Right cardiac atrium (tissue), 5 donors: ENCODE measurements at places on chromosomes 3 and 15. TPM values are rescaled to one million over a fixed set of nuclear protein-coding genes. Genes with fewer than 3 reads are reported as not detected.

FAM3D gene
- 0.31 TPM for total RNA-seq

PLIN1 gene
- 1.1 TPM for total RNA-seq

DNA sequence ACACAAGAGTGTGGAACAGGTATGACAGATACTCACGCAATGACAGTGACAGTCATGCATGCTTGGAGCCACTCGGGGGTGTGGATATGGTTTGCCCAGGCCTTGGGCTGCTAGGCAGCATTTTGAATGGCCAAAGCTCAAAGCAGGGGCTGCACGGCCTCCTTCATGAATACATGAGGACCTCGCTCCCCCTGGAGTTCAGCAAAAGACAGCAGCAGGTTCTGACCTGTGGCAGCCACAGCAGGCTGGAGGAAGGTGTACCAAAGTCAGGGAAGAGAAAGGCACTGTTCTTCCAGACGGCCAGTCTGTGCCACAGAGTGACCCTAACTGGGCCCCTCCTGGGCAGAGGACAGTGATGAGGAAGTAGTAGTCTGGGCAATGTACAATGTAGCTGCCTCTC lies 88.2 kb upstream of the C2CD4B start:
- no peak for DNase-seq

GRCh38 chr3:45164056-45164455 lies 17.9 kb upstream of the CDCP1 start:
- no peak for DNase-seq

DNA sequence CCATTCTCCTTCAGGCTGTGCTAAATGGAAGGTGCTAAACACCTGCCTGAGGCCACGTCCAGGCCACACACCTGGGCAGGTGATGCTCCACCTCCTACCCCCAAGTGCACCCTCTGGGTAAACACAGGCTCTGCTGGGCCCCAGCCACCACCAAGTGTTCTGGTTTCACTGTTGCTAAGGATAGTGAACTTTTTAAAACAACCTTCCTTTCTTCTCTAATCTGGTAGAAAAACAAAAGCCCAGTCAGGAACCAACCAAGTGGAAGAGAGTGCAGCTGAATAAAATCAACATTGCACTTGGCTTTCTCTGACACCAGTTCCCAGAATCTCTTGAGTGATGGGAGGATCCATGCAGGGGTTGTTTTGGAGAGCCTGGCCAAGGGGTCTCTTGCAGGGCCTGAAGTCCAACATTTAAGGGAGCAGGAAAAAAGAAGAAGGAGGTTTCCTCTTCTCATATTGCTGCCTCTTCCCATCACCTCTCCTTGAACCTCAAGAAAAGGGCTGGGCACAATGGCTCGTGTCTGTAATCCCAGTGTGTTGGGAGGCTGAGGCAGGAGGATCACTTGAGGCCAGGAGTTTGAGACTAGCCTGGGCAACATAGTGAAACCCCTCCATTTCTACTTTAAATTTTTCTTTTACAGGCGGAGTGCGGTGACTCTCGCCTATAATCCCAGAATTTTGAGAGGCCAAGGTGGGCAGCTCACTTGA lies 26.2 kb upstream of the ATP13A3 start:
- no peak for DNase-seq

DNA sequence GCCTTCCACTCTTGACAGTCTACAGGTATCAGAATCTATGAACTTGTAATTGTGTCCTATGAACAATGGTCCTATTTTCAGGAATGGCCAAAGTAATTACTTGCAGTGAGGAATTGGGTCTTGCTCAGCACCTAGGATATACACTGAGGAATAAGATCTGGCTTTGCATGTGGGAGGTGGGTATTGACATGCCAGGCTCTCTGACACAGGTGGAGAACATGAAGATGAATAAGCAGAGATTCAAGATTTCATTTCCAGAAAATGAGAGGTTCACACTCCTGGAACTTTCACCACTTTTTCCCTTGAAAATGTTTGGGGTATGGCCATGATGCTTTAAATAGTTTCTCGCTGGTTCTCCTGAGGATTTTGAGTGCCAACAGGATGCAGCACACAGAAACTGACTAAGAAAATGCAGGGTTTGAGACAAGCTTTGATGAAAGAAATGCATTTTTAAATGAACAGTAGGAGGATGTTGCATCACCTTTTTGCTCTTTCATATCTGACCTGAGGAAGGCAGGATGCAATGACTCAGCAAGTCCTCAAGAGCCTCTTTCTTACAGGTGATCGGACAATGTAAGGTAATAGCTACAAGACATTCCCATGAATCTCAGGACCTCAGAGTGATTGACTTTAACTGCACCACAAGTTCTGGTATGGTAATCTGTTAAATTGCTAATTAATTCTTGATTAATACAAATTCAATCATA lies 3.7 kb downstream of the HRG start:
- no peak for DNase-seq

DNA sequence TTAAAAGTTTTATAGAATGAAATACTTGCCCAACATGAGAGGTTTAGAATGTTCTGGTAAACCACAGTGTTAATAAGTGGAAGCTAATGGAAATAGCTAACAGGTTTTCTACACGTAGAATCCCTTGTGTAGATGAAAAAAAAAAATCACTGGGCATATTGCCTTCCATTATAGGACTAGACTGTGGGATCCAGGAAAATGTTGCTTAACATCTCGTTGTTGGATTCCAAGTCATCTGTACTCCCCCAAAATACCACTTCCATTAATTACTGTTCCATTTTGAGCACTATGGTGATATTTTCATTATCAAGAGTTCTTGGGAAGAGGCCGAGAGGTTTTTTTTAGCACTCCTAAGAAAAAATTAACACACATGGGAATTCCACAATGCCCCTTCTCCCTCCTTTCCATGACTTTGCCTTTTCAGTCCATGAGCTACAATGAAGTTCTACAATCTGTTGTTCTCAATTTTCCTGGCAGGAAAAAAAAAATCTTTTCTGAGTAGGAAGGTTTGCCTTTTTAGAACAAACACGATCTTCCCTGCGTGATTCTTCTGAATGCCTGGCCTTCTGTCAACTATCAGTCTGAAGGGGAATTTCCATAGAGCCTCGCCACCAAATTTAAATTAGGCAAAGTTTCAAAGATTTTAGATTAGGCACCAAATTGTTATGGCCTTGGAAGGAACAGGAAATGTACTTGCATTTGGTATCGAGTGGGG lies 74.4 kb upstream of the CTDSPL start:
- DNase-seq = no peak

DNA sequence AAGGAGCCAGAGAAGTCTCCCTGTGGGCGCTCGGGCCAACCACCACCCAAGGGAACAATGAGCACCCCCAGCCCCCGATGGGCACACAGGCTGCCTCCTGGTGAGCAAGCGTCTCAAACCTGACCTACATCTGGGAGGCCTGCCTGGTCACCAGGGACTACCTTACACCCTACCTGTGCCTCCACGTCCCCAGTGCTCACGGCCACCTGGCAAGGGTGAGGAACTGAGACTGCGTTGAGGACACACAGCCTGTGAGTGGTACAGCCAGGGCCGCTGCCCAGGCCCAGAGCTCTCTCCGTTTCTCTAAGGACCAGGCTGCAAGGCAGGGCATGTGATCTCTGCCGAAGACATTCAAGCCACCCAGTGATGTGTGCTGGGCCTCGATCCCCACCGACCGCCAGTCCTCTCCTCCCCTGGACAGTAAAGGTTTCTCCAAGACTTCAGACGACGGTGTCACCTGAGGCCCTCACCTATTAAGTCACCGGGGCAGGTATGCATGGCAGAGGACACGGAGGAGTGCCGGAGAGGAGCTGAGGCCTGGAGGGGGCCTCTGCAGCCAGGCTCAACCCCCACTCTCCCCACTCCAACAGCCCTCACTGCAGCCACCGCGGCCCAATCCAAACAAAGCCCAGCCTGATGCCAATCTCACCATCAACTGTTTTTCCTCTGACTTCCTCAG lies 2.8 kb downstream of the GOLGA8A start:
- DNase-seq = no peak

MESP2 gene
- 0.29 TPM for total RNA-seq

DNA sequence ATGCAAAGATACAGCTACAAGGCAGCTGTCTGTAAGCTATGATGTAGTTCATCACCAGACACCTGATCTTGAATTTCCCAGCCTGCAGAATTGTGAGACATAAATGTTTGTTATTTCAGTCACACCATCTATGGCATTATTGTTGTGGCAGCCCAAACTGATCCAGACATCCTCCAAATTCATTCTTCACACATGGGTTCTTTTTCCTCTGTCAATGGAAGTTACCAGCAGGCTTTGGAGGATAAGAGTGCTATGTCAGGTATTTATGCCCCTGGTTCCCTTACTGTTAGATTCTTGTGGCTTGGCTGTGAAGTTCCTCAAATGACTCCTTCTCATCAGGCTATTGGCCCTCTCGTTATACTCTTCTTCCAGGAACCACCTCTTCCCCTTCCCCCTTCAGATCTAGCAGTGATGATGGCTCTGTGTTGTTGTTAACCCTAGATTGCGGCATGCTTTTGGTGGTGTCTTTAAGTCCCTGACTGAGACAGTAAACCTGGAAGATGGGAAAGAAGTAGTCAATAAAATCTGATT lies 91.0 kb upstream of the CHMP2B start:
- DNase-seq = no peak

SMCO1 gene
- 28.4 TPM for total RNA-seq

GOLGA6L4 gene
- 1.4 TPM for total RNA-seq

GRCh38 chr3:178042376-178042775 lies 493.9 kb upstream of the KCNMB2 start:
- no peak for DNase-seq

MST1R gene
- 2.4 TPM for total RNA-seq

- peak; percentile 71 for DNase-seq
These were observed 844 bp downstream of the NR2F2 start for GRCh38 chr15:96331144-96331944.

GRCh38 chr15:27707257-27707656 lies 391.9 kb downstream of the OCA2 start:
- DNase-seq = no peak

GRCh38 chr3:142272200-142272891 lies 47.0 kb upstream of the GK5 start:
- no peak for DNase-seq

DNA sequence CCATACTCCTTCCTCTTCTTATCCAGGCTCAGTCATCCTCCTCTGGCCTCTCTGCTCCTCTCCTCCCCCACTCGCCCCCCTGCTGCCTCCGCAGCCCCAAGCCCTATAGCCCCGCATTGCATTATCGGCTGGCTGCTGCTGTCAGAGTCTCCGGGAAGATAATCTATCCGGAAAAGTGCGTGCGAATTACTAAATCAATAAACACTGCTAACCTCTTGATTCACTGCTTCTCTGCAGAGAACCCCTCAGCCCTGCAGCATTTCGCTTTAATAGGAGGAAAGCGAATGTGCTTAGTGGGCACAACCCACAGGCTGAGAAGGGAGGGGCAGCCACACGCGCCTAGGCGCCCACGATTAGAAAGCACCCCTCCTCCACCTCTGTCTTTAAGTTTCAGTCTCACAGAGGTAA lies 167.6 kb downstream of the ABHD5 start:
- DNase-seq = no peak

GRCh38 chr15:85116066-85116465 lies 134.4 kb downstream of the PDE8A start:
- no peak for DNase-seq

RPL39L gene
- total RNA-seq = 7.0 TPM

CHP1 gene
- 114 TPM for total RNA-seq

DNA sequence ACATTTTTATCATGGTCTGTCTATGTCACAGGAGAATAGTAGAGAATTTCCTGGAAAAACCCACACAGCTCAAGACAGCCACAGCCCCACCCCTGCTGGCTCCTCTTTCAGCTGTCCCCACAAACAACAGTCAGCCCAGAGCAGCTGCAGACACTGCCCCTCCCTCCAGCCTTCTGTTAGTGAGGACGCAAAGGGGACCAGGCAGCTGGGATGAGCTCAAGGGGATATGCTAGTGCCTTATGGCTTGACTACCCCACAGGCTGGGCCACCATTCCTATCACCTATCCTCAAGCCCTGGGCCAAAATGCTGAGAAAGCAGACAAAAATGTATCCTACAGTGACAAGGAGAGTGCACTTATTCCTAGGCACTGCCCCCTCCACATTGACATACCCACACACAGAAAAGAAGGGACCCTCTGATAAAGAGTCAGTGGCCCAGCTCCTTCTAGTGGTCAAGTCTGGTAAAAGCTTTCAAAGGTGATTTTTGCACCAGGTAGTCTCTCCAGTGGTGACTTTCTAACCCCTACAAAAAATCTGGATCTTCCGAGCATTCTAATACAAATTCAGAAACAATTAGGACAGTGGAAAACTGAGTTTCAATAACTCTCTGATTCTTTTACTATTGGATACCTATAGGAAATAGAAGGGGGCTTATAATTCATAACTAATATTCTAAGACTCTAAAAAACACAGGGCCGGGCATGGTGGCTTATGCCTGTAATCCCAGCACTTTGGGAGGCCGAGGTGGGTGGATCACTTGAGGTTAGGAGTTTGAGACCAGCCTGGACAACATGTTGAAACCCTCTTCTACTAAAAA lies 3.0 kb upstream of the MAP1A start:
- DNase-seq = peak; percentile 81

DNA sequence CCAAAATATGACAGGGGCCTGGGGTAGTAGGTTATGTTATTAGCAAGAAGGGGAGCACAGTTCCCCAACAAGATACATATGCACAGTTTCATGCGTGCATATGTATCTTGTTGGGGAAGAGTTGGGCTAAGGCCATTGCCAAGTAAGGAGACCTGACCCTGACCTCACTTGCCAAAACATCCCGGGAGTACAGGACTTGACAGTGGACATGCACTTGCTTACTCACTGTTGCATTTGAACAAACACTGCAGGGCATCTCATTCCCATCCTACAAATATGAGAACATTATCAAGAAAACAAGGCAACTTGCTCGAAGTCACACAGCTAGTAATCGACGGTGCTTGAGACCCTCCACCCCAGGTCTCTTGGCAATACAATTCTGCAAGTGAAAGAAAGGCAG lies 4.8 kb upstream of the CAMP start:
- DNase-seq = no peak

- no peak for DNase-seq
These were observed 375.6 kb downstream of the CTNNB1 start for GRCh38 chr3:41574900-41575299.

VEPH1 gene
- total RNA-seq = 0.26 TPM

DNA sequence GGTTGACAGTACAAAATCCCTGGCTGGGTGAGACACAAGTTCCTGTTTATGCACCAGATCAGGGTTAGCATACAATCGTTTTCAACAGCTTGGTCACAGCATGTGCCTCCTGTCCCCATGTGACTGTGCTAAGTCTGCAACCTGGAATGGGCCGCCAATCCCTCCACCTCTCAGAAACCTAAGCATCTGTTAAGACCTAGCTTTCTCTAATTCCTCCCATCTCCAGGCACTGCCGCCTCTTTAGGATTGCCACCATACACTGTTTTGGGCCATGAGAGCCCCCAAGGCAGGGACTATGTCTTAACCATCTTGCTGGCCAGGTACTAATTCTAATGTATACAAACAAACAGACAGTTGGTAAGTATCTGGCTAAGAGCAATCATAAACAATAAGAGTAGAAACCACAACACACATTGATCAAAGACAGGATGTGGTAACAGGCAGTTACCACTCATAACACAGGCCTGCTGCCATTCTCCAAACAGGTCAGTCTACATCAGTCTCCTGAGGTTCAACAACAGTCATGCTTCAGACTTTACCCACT lies 25.6 kb downstream of the SEC22C start:
- DNase-seq = no peak

- no peak for DNase-seq
These were observed 49.8 kb downstream of the GASK1A start for GRCh38 chr3:43028678-43029490.
